Thymus (tissue), 14 donors: ENCODE measurements at places on chromosomes 6 and 20. TPM values are rescaled to one million over a fixed set of nuclear protein-coding genes. Genes with fewer than 3 reads are reported as not detected.

The TRERF1 gene
- total RNA-seq: 5.4 TPM

The NFATC2 gene
- total RNA-seq: 2.4 TPM

The PEX7 gene
- total RNA-seq: 7.4 TPM

The ME1 gene
- 2.1 TPM for total RNA-seq

DNA sequence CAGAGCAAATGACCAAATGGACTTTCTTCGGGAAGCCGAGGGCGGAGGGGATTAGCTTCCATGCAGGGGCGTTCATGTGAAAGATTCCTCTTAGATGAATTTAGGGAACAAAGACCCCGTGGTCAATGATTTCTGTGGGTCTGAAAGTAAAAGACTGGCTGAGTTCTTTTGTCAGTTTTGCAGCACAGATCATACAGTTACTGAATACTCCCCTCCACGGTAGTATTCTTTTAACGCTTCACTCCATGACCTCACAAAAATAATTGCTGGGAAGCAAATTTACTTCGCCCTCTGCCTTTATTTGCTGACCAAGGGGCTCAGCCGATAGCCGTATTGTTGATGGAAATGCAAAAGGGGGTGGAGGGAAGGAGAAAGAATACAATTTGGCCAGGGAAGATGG lies 86.0 kb upstream of the SALL4 start:
- no peak for DNase-seq

GRCh38 chr20:64156136-64156885 lies 7.9 kb upstream of the MYT1 start:
- no peak for DNase-seq

- DNase-seq: no peak
Measured at GRCh38 chr6:106026748-106027715, 59.1 kb upstream of the PRDM1 start.

- no peak for DNase-seq
Measured at GRCh38 chr20:39112178-39112743, 150.1 kb downstream of the DHX35 start.

DNA sequence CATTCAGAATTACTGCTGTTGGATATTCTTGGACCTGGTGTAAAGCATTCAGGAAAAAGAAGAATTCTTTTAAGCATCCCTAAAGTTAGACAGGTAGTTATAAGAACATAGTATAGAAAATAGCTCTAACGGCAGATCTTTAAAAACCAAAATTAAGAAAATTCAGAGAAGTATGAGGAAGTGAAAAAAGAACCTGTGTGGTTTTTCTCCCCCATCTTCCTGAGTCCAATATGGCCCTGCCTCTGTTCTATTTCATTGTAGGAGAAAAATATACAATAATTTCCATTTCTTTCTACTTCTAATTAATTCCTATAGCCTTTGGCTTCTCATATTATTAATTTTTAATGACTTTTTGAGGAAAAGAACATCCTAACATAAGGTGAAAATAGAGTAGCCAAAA lies 47.1 kb downstream of the FHL5 start:
- DNase-seq: no peak

GRCh38 chr6:111482188-111482958 lies 645 bp downstream of the REV3L start:
- no peak for DNase-seq

GRCh38 chr20:16224836-16225235 lies 348.4 kb downstream of the KIF16B start:
- no peak for DNase-seq
